ENCODE measurements at places on chromosomes 6 and 20. TPM values are rescaled to one million over a fixed set of nuclear protein-coding genes. Genes with fewer than 3 reads are reported as not detected.

Gene FILIP1
- total RNA-seq: under 0.01 TPM

Gene NT5DC1
- total RNA-seq: 13.6 TPM

Gene INSM1
- total RNA-seq: not detected

Gene SLC24A3
- 0.06 TPM for total RNA-seq

Gene BPHL
- 28.0 TPM for total RNA-seq

Gene NCOA7
- total RNA-seq: 10.1 TPM

Gene OTOR
- not detected for total RNA-seq

Gene SCRT2
- not detected for total RNA-seq

Gene CYP24A1
- 0.51 TPM for total RNA-seq

Gene PROKR2
- not detected for total RNA-seq

Gene ULBP2
- 8.1 TPM for total RNA-seq

DNA sequence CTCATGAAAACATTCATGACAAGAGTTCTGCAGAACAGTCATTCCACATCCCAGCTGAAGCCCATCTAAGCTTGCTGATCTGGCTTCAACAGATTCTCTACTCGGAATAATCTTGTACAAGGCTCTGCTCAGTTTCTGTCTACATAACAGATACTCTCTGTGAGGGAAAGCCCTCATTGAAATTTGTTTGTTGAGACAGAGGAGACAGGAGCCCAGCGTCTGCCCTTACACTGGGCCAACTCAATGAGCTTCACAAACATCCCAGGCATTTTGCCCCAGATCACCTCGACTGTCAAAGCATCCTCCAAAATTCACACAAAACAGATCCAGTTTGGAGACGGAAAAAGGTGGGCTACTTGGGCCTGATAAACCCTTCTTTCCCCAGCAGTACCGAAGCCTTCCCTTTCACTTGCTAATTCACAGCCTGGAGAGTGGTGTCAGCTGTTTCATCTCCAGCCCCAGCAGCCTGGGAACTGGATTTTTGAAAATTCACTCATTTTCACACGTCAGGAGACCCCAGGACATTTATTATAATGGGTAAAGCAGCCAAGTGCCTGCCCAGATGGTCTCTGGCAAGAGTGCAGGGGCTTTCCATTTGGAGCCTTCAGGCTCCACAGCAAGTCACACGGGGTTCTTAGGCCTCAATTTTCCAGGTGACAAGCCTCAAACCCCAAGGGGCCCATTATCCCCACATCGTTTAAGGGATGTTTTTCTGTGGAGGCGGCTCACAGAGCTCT lies 7.3 kb downstream of the CCDC167 start:
- no peak for DNase-seq

DNA sequence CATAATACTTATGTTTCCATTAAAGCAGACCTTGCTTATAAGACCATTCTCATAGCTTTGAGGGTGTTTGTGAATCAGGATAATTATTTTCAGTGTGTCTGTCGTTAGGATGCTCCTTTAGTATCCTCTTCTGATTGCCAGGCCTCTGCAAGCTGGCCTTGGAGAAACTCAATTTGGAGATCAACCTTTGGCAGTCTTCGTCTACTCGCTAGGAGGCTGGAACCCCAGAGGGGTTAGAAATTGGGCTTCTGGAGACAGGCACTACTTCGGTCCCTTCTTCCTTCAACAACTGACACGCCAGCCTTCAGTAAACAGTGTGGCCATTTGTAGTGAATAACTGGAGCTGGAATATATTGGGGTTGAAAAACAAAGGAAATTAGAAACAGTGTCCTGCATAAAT lies 100.8 kb upstream of the CITED2 start:
- no peak for DNase-seq

DNA sequence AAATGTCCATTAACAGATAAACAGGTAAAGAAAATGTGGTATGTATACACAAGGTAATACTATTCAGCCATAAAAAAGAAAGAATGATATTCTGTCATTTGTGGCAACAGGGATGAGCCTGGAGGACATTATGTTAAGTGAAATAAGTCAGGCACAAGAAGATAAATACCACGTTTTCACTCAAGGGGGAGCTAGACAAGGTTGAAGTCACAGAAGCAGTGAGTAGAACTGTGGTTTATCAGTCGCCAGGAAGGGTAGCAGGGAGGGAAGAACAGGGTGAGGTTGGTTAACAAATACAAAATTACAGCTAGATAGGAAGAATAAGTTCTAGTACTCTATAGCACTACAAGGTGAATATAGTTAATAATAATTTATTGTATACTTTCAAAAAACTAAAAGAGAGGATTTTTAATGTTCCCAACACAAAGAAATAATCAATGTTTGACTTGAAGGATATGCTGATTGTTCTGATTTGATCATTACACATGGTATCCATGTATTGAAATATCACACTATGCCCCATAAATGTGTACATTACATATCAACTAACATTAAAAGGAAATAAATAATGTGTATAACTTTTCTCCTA lies 21.1 kb downstream of the RTN4IP1 start:
- peak; percentile 72 for DNase-seq

- DNase-seq: peak; percentile 96
Measured at GRCh38 chr20:64224351-64225170, 31.0 kb upstream of the PCMTD2 start.

DNA sequence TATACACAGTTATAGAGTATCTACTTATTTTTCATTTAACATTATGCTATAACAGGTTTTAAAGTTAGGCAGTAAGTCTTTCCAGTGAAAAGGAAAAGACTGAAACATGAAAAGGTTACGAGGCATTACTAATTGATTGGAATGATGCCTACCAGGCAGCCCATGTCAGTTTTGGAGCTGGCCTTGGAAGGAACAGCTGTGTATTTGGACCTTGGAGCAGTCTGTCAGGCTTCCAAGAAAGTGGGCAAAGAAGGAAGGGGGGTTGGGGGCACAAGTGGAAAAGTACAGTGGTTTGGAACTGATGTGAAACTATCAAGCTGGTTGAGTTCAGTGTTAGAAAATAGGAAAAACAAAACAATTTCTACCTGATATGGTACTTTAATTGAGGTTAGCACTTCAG lies 41.7 kb downstream of the SLC16A10 start:
- peak; percentile 65 for DNase-seq

DNA sequence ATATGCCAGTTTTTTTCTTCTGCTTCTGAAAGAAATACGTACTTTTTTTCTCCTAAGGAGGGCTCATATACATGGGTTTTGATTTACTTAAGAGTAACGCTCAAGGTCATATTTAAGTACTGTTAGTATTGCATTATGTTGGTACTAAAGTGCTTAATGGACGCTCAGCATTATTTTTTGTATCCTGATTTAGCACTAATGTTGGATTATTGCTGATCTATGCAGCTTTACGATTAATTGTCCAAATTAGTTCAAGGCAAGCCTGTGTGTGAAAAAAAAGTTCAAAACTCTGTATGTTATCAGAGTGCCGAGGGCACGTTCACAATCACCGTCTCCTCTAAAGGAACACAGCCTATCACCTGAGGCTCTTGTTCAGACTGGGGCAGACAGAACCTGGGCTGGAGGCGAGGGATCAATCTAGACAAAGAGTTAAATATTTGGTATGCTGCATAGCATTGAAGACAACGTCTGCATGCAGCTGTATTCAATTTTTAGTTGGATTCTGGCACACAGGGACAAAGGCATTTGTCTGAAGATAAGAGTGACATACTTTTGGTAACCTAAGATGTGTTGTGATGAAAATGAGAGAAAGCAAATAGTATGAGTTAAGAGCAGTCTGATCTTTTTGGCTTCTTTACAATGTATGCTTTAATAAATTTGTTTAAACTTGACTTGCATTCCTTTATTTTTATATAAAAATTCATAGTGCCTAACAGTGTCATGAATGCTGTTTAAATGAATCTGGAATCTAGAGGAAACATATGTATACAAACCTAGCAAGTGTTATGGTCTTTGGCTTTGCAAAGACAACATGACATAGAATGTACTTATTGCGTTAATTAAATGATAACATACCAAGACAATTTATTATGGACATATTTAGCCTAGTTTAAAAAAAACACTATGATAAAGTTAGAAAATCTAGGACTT lies 341.2 kb downstream of the SAMD5 start:
- no peak for DNase-seq

- DNase-seq: no peak
Measured at GRCh38 chr20:33915726-33916331, 77.9 kb upstream of the RALY start.

GRCh38 chr20:33666293-33667244 lies at the start of gene ACTL10:
ACTL10 (plus strand) TSS chr20:33666943; CDS start chr20:33667498, 555 bp downstream.
- DNase-seq: peak; percentile 87

- no peak for DNase-seq
Measured at GRCh38 chr6:41715795-41716515, 19.5 kb downstream of the TFEB start.

- DNase-seq: no peak
Measured at GRCh38 chr20:33646191-33646590, 15.9 kb upstream of the C20orf144 start.

DNA sequence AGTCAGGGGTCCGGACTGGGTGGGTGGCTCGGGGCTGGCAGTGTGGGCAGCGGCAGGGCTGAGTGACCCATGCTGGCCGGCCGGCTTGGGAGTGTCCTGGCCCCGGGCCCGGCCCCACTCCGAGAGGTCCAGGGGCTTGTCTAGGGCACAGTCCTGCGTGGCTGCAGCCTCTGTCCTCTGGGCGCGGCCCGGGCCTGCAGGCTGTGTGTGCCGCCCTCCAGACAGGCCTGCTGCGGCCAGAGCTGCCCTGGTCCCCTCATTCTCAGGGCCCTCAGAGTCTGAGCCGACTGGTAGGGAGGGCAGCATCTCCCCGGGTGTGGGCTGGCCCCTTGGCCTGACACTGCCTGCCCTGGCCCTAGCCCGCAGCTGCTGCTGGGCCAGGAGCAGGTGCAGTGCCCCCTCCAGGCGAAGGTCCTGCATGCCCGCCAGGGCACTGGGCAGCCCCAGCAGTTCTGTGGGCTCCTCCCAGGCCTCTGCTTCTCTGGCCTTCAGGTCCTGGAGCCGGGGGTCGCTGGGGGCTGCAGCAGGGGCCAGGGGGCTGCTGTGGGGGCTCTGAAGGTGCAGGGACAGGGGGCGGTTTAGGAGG lies 6.9 kb upstream of the CABLES2 start:
- DNase-seq: no peak

DNA sequence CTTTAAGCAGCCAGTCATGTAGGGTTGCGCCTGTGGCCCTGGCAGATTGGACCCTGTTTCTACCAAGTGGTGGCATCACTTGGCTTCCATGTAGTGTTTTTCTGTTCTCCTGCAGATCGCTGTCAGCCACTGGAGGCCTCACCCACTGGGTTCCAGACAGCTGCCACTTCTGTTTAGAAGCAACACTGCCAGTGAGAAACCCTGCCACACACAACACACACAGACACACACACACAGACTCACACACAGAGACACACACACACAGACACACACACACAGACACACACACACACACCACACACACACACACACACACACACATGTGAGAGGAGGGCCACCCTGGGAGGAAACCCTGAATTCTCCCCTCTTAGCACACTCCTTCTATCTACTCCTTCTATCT lies 51.8 kb downstream of the UTRN start:
- no peak for DNase-seq

GRCh38 chr6:100453701-100454521 lies 10.8 kb downstream of the SIM1 start:
- DNase-seq: no peak

GRCh38 chr6:31497531-31498476 lies at the start of gene MICB:
MICB (plus strand) TSS chr6:31498145; CDS start chr6:31498194, 49 bp downstream.
- peak; percentile 65 for DNase-seq

DNA sequence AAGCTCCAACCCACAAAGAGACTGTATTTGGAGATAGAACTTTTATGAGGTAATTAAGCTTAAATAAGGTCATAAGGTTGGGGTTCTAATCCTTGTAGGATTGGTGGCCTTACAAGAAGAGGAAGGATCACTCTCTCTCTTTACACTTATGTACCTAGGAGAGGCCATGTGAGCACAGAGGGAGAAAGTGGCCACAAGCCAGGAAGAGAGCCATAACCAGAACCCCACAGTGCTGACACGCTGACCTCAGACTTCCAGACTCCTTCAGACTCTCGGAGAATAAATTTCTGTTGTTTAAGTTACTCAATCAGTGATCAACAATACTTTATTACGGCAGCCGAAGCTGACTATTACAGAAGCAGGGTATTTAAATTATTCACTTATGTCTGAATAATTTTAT lies 430.5 kb upstream of the EPHA7 start:
- DNase-seq: peak; percentile 66

DNA sequence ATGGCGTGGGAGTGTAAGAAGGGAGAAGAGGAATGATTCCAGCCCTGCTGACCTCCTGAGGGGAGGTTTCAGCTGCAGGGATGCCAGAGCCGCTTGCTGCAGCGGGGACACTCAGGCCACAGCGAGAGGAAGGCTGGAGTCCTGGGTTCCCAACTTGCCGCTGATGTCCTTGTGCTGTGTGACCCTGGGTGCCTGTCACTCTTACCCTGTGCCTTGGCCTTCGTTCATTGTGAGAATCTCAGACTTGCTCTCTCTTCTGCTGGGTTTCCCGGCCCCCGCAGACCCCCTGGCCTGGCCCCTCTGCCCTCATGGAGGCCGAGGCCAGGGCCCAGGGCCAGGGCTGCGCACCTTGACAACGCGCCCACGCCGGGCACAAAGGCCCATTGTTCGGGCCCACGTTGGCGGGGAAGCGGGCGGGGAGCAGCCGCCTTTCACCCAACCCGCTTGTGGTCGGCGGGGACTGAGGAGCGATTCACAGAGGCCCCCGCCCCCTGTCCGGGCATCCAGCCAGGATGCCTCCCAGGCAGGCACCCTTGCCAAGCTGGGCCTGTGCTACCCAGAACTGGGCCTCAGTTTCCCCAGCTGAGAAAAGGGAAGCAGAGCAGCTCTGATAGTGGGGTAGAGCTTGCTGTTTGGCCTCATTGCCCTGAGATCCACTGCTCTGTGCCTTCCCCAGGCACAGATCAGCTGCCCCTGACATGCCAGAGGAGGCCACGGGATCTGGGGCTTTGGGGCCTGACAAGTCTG lies 52.4 kb downstream of the CEBPB start:
- no peak for DNase-seq

- DNase-seq: no peak
Measured at GRCh38 chr6:91653076-91653723, 1066.3 kb upstream of the MAP3K7 start.

- DNase-seq: no peak
Measured at GRCh38 chr6:5275497-5275896, 14.2 kb downstream of the FARS2 start.

- no peak for DNase-seq
Measured at GRCh38 chr20:57953638-57954037, 243.8 kb upstream of the PMEPA1 start.

- no peak for DNase-seq
Measured at GRCh38 chr6:118350881-118351430, 197.1 kb upstream of the PLN start.

GRCh38 chr20:59104831-59105230 lies 58.8 kb upstream of the ZNF831 start:
- DNase-seq: no peak

- DNase-seq: peak; percentile 57
Measured at GRCh38 chr6:142942805-142943227, 2.2 kb downstream of the HIVEP2 start.

GRCh38 chr6:71082033-71082650 lies 125.3 kb upstream of the B3GAT2 start:
- peak; percentile 63 for DNase-seq

- DNase-seq: no peak
Measured at GRCh38 chr6:45715508-45715803, 300.2 kb downstream of the CLIC5 start.

- DNase-seq: peak; percentile 38
Measured at GRCh38 chr20:38685853-38686473, 38.3 kb upstream of the SLC32A1 start.

- peak; percentile 33 for DNase-seq
Measured at GRCh38 chr6:112258642-112259336, 4.4 kb upstream of the LAMA4 start.

Data from LHCN-M2 (cell line).